HCEC 1CT (cell line): ENCODE measurements at places on chromosomes 16 and 17.

DNA sequence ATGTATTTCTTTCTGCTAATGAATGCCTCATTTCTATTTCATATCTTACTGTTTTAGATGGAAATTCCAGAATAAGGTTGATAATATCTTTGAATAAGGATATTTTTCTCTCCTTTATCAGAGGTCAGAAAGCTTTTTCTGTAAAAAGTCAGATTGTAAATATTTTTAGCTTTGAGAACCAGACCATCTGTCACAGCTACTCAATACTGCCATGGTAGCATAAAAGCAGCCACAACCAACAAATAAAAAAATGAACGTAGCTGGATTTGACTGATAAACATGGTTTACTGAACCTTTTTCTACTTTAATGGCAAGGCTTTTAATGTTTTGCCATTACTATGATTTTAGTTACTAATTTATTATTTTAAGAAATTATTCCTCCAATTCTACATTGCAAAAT, 217.4 kb upstream of the COX10 start:
- no peak for DNase-seq

DNA sequence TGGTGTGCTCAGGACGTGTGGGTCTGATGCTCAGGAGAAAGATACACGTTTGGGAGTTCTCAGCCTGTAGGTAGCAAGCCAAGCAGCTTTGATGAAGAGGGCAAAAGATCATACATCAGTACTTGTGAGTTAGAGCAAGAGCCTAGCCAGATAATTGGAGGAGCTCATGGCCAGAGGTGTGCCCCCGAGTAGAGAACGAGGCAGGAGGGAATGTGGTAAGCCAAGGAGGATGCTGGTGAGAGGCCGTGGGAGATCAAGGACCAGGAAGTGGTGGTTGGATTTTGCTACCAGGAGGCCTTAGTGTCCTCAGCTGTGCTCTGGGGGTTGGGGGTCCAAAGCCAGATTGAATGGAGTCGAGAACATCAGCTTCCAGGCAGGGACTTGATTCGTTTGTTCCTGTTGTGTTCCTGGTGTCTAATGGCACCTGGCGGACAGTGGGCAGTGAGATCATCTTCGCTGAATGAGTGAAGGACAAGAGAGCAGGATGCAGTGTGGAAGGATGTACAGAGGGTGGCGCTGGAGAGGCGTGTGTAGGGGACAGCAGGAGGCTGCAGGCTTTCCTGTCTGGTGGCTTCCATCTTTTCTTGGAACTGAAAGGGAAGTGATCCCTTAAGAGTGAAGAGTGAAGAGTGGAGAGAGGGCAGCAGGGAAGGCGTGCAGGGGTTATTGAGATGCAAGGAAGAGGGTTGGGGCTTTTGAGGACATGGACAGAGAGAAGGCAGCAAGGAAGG, 11.6 kb downstream of the FBXL19 start:
- DNase-seq = peak; percentile 32

DNA sequence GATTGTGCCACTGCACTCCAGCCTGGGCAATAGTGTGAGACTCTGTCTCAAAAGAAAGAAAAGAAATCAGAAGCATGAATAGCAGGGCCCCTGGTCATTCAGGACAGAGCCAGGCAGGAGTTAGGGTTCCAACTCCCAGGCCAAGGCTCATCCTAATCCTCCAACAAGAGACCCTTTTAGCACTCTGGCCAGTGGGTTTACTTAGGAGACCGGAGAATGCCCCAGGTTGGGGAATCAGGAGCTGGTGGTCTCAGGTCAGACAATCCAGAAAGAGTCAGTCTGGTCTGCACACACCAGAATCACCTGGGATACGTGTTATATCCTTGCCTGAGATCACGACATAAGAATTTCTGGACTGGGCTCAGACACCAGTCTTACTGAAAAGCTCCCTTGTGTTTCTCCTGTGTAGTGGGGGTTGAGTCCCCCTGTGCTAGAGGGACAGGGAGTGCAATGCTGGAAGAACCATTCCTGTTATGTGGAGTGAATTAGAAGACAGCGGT, 48.7 kb downstream of the CCDC42 start:
- no peak for DNase-seq

DNA sequence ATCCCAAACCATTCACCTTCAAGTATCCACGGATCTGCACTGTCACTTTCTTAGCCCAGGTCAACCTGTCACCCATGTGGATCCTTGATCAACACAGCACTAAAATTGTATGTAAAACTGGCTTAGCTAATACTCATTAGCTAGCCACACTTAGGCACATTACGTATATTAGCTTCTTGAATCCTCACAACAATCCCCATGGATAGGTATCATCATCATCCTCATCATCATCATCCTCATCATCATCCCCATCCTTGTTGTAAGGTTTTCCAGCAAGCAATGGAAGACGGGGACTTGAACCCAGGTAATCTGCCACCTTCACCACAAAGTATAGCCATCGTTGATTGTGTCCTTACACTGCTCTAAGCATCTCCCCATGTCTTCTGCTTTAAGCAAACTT, 184.3 kb downstream of the XYLT1 start:
- DNase-seq = no peak

DNA sequence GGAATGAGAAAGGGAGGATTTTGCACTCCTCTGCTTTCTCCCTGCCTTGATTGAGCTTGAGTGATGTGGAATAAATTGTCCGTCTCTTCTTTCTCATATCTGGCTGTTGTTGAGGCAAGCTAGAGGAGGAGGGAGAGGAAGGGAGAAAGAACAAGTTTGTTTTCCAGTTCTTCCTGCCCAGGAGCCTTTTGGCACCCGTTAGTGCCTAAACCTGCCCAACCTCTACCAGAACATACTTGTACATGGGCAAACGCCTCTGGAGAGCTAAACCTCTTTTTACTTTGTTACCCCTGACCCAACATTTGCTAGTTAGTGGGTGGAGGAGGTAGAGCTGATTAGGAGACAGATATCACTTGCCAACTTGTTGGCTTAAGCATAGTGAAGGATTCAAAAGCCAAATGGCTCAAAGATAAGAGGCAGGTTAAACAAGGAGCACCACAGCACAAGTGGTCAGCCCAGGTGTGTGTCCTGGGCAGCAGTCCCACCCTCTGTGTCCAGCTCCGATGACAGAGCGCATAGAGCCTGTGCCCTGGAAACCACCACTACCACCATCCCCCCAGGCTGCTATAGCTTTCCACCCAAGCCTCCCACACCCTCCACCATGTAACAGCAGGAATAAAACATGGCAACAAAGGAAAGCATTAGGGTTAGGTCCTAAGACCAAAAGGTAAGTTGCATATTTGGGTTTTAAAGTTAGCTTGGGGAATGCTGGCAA, 6.5 kb downstream of the ODF4 start:
- no peak for DNase-seq

DNA sequence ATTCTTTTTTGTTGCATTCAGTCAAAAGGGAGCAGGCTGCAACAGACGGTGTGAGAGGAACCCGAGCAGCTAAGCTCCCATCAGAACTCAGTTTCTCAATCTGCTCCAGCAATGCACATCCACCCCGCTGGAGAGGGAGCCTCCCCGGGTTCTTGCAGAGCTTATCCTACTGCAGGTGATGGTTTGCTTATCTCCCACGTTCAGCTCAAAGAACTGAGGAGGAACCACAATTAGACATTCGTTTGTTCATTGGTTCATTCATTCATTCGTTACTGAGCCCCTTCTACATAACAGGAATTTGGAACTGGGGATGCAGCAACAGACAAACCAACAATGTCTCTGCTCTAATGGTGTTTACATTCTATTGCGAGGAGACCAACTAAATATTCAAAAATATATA, 22.2 kb upstream of the ALOX15 start:
- no peak for DNase-seq
